ENCODE measurements at places on chromosomes 3 and 15.

DNA sequence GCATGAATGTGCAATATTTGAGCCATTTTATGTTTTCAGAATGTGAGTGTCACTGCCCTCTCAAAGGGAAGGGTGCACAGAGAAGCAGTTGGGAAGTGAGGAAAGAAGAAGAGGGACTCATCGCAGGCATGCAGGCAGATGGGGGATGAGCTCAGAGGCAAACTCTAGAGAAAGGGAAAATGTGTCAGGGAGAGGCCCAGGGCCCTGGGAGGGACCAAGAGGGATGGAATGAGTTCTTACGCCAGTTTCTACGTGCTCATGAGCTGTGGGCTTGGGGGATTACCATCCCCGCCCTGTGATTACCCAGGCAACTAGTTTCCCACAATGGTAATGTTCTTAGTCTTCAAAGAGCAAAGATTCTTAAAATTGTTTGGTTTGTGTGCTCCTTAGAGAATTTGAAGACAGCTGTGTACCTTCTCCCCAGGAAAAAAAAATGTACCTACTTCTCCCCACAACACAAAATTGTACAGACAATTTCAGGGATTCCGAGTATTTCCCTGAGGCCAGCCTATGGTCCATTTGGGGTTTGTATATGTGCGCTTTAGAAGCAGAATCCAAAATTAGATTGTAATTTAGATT is 17.8 kb downstream of the GCSAM start:
- no peak for DNase-seq

GRCh38 chr3:178277605-178278004 is 258.6 kb upstream of the KCNMB2 start:
- DNase-seq = no peak

GRCh38 chr15:68206711-68207151 is 1.6 kb upstream of the CALML4 start:
- no peak for DNase-seq

GRCh38 chr3:149378478-149379309 is 1.2 kb upstream of the TM4SF1 start:
- DNase-seq = no peak

GRCh38 chr3:66411961-66412887 is 88.6 kb downstream of the LRIG1 start:
- no peak for DNase-seq

GRCh38 chr3:143848704-143849103 is 436 bp upstream of the SLC9A9 start:
- no peak for DNase-seq

- no peak for DNase-seq
Measured at GRCh38 chr3:160616311-160616710, 50.9 kb upstream of the KPNA4 start.

DNA sequence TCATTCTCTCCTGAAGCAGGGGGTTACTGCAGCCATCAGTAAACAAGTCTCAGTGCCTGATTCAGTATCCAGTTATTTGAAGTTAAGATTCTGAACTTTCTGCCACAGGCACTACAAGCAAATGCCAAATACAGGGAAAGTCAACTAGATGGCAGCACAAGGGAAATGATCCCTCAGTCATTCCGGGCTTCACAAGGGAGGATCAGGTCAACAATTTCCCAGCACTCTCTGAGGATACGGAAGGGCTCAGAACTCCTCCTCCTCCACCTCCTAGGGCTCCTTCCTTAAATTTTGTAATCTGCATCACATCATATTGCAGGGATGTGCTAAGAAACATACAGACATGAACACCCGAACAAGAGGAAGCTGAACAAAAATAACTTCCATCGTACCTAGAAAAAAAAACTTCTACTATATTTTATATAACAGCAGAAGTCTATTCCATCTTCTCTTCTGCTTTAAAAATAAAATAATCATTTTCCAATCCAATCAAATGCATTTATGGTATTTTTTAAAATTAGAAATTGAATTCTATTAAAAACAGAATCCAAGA is 187.1 kb downstream of the FMN1 start:
- DNase-seq = no peak

GRCh38 chr3:159838938-159839337 is 149.7 kb upstream of the IL12A start:
- no peak for DNase-seq

DNA sequence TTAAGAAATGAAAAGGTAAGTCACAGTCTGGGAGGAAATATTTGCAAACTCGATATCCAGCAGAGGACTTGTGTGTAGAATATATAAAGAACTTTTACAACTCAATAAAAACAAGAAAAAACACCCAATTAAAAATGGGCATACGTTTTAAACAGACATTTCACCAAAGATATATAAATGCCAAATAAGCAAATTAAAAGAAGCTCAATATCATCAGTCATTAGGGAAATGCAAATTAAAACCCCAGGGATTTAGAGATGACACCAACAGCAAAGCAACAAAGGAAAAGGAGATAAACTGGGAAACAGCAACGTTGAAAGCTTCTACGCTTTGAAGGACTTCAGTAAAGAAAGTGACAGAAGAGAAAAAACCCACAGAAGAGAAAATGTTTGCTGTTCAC is 132.3 kb downstream of the NUP210 start:
- DNase-seq = no peak

DNA sequence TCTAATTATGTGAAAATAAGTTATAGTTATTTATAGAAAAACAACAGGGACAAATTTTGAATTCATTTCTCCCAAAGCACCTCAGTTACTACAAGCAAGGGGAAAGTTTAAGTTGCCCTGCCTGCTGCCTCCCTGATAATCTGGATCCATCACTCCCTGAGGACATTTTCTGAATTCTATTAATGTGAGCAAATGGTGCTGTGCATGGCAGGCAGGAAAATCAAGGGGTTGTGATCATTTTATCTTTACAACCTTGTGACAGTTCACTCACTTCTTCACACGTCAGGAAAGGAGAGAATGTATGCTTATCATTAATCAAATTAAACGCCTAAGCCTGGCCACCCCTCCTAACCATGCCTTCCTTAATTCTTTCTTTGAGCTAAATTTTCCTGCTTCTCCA is 39.3 kb downstream of the ITGB5 start:
- DNase-seq = no peak

DNA sequence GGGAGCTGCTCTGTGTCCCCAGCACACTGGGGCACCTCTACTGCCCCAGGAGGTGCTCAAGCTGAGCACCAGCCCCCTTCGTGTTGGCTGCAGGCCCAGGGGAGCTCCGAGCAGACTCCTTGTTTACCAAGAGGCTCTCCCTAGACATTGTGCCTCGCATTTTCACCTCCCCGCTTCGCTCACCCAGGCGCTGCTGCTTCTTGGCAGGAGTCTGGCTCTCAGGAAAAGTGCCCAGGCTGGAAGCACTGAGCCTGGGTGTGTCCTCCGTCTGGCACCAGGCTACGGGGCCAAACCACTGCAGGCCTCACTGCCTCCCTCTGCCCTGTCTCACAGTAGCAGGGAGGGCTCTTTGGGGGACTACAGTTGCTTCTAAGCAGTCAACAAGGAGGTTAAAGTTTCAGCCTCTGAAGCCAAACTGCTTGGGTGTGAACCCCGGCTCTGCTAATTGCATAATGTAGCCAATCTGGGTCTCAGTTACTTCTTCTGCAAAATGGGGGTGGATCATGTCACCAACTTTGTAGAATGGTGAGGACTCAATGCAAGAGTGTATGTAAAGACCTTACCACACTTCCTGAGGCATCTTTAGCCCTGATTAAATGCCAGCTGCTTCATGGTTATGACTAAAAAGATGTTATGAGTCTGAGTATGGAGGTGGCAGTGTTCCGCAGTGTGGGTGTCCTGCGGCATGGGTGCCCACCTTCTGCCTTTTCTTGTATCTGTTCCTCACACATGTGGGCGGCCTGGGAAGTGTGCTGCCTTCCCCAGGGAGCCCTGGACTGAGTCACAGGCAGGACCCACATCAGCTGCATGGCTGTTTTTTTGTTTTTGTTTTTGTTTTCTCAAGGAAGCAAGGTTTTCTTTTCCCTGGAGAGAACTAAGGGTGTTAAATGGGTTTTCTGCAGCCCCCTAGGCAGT is 88.9 kb downstream of the CLSTN2 start:
- DNase-seq = peak; percentile 64

DNA sequence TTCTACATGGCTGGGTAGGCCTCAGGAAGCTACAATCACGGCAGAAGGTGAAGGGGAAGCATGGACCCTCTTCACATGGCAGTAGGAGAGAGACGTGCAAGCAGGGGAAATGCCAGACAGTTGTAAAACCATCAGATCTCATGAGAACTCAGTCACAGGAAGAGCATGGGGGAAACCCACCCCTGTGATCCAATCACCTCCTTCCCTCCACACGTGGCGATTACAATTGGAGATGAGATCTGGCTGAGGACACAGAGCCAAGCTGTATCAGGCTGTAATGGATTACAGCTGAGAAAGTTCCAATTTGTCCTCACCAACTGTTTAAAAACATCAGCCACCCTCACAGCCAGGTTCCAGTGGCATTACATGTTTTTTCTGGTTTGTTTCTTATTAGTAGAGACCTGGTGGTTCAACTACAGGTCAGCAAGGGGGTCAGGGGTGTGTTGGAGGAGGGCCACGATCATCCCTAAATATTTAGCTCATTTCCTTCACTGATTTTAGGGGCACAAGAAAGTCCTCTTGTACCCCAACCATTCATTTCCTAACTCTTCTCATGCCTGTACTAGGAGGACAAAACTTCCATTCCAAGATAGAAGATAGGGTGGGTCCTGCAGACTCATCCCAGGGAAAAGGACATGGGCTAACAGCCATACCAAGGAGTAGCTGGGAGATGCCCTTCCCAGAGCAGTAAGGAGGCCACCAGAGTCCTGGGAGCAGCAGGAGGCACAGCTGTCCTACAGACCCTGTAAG is 54.4 kb downstream of the ANXA2 start:
- no peak for DNase-seq

- DNase-seq = no peak
Measured at GRCh38 chr3:41503998-41504623, 304.8 kb downstream of the CTNNB1 start.

GRCh38 chr15:68668926-68669600 is 90.3 kb downstream of the CORO2B start:
- DNase-seq = no peak

GRCh38 chr3:193310914-193311723 is 67.4 kb downstream of the ATP13A5 start:
- DNase-seq = no peak

GRCh38 chr3:89859757-89860156 is 752.3 kb downstream of the EPHA3 start:
- DNase-seq = no peak

- DNase-seq = no peak
Measured at GRCh38 chr3:30439451-30440053, 166.8 kb upstream of the TGFBR2 start.

DNA sequence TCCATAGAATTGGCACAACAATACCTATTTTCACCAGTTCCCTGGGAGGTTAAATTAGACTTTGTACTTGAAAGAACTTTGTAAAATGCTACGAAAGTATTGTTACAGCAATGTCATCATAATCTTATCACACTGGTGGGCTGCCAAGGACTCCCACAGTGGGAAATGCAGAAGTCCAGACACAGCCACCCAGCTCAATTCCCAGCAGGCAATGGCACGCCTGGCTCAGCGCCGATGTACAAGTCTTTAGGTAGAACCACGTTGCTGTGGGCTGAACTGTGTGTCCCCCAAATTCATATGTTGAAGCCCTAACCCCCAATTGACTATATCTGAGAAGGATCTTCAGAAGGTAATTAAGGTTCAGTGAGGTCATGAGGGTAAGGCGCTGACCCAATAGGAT is 12.3 kb downstream of the MYO5C start:
- DNase-seq = no peak

- DNase-seq = no peak
Measured at GRCh38 chr3:172233474-172234277, 194.3 kb downstream of the FNDC3B start.

GRCh38 chr15:81851757-81852156 is 194.1 kb downstream of the MEX3B start:
- no peak for DNase-seq

- no peak for DNase-seq
Measured at GRCh38 chr3:158105119-158105709, 1.0 kb downstream of the SHOX2 start.
